Mesenteric fat pad (tissue), 1 donor: ENCODE measurements at places on chromosomes 5 and 9. TPM values are rescaled to one million over a fixed set of nuclear protein-coding genes. Genes with fewer than 3 reads are reported as not detected.
A peak's percentile ranks its signal among the peaks of the same experiment; 100 is the strongest.

DNA sequence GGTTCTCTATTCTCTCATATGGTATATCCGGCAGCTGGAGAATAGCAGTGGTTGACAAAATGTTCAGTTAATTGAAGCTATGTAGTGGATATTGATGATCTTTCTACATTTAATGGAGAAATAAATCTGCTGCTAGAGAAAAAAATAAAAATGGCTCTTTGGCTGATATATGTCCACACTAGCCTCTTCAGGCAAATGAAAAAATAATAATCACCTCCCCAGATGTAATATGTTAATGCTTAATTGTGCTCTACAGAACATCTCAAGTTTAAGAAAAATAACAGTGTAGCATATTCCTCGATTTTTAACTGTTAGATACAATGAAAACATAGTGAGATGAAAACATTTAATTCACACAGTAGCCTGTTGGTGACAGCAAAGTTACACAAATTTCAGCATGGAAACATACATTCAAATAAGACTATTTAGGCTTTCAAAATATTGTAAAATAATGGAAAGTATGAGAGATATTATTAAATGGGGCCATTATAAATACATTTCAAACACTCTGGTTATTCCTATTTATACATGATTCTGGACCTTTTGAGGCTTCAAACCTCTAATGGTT is 543.0 kb downstream of the MAT2B start:
- DNase-seq, result no peak

DNA sequence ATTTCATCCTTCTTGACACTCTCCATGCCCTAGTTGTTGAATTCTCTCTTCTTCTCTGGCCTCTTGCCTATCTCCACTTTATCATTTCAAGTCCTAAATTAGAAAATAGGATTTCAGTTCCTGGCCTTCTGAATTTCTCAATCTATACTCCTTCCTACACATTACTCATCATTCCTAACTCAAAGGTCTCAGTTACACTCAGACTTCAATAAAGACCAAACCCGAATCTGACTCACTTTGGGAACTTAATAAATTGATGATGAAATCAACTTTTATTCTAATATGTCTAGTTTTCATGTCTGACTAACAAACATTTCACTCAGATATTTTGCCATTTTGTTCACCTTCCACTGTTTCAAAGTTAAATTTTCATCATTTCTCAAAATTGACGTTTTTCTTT is 113.6 kb upstream of the TSLP start:
- DNase-seq, result no peak

DNA sequence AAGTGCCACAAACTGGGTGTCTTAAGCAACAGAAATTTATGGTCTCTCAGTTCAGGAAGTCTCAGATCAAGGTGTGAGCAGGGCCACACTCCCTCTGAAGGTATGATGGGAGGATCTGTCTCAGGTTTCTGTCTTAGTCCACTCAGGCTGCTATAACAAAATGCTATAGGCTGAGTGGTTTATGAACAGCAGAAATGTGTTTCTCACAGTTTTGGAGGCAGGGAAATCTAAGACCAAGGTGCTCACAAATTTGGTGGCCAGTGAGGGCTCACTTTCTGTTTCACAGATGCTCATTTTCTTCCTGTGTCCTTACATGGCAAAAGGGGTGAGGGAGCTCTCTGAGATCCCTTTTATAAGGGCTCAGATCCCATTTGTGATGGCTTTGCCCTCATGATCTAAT is 281.4 kb downstream of the CWC27 start:
- DNase-seq, result no peak

GRCh38 chr5:142627383-142628217 is 58.3 kb downstream of the FGF1 start:
- no peak for DNase-seq

- no peak for DNase-seq
Measured at GRCh38 chr9:131667576-131667975, 72.3 kb downstream of the RAPGEF1 start.

- no peak for DNase-seq
Measured at GRCh38 chr5:151233616-151234085, 9.8 kb upstream of the CCDC69 start.

DNA sequence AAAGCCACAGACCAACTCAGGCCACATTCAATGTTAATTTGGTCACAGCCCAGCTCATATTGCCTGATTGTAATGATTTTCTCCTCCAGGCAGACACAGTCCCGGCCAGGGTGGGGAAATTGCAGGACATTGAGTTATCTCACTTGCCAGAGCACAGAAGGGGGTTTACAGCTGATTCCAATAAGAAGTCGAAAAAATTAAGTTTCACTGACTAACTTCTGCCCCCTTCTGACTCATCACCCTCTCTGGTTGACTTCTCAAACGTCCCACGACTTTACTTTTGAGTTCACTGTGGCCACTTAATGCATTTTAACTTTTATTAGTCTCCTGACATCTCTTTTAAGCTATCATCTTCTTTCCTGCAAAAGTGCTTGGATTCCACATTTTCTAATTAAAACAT is 321.4 kb upstream of the WWC1 start:
- DNase-seq, result no peak

GRCh38 chr5:172380987-172381643 is 73.2 kb downstream of the SH3PXD2B start:
- DNase-seq, result peak; percentile 89

- DNase-seq, result no peak
Measured at GRCh38 chr9:135907006-135907430, 328 bp downstream of the CAMSAP1 start.

DNA sequence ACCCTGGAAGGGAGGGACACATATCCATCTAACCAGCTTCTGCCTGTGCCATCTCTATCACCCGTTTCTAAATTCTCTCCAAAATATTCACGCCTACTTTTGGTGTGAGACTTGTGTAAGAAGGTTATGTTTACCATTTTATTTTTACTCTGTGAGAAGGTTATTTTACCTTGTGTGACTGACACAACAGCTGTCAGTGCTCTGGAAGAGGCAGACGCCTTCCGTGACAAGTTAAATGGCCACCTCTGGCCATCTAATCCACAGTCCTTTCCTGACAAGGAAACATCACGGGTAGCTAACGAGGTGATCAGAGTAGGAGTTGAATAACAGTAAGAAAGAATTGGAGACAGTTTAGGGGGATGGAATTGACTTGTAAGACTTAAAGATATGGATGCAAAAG is 443.8 kb upstream of the PIK3R1 start:
- no peak for DNase-seq

GRCh38 chr5:10017786-10018185 is 231.9 kb downstream of the ATPSCKMT start:
- no peak for DNase-seq

GRCh38 chr5:161176221-161176620 is 324.2 kb upstream of the ATP10B start:
- DNase-seq, result no peak

DNA sequence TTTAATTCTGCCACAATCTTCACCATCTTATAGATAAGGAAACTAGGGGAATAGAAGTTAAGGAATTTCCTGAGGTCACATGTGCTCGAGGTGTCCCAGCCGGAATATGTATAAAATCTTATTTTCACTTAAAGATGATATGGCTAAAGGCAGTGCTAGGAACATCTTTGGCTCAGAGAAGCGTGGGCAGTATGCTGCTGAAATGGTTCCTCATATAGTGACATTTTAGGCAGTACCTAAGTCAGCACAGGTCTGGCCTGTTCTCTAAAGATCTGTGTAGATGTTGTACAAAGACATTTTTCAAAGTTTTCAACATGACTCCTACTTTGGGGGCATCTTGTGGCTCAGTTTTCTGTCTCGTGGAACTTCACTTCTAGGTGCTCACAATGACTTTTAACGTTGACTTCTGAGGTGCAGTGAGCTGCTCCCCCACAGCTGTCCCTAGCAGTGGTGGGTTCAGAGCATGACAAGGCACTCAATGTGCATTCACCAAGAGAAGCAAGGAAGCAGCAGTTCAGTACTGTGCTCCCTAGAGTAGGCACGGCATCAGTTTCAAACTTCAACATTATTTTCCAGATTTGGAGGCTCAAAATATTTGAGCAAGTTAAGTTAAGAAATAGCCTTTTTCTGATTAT is 40.3 kb downstream of the TNFAIP8 start:
- no peak for DNase-seq

DNA sequence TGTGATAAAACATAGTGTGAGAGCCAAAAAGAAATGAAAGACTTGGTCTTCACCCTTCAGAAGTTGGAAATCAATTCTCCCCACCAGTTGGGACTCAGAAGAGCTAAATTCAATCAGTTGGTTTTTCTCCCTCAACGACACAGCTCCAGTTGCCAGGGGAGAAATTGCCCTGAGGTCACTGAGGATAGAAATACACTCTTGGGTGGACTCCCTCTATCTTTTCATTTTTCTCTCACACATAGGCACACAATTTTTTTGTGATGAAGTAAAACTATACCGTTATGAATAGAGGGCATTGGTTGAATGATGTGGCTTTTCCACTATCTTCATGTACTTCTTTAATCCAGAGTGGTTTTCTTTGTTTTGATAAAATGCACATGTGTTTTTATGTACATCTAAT is 80.2 kb downstream of the ZNF366 start:
- no peak for DNase-seq

- no peak for DNase-seq
Measured at GRCh38 chr5:45264447-45264846, 431.7 kb downstream of the HCN1 start.

- DNase-seq, result no peak
Measured at GRCh38 chr9:128145536-128145935, 3.7 kb upstream of the LCN2 start.

DNA sequence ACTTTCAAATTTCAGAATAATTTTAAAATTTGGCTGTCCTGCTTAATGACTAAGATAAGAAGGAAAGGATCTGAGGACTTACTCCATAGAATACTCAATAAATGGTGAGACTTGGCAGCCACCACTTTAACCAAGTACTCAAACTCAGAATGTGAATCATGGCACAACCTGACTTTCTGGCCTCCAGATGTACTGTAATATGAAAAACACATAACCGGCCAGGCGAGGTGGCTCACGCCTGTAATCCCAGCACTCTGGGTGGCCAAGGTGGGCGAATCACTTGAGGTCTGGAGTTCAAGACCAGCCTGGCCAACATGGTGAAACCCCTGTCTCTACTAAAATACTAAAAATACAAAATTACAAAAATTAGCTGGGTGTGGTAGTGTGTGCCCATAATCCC is 10.0 kb upstream of the MARCHF6 start:
- DNase-seq, result no peak

DNA sequence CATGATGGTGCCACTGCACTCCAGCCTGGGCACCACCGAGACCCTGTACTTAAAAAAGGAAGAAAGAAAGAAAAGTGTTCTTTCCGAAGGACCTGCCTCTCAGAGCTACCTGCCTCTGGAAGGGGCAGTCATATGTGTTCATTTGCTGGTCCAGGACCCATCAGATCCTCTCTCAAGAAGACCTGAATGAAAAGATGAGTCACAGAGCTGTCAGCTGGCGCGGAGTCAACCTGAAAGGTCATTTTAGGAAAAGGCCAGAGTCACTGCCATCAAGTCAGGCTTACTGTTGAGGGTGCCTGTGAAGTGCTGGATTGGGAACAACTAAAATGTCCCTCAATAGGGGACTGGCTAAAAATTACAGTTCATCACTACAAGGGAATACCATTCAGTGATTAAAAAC is 14.9 kb upstream of the HRH2 start:
- DNase-seq, result no peak

GRCh38 chr9:111056538-111056937 is 18.3 kb upstream of the LPAR1 start:
- no peak for DNase-seq

GRCh38 chr5:40258222-40258621 is 421.5 kb upstream of the PTGER4 start:
- DNase-seq, result no peak

GRCh38 chr5:92402045-92402444 is 1018.9 kb upstream of the ARRDC3 start:
- DNase-seq, result no peak

- DNase-seq, result no peak
Measured at GRCh38 chr9:90301277-90301653, 341.4 kb downstream of the DIRAS2 start.

DNA sequence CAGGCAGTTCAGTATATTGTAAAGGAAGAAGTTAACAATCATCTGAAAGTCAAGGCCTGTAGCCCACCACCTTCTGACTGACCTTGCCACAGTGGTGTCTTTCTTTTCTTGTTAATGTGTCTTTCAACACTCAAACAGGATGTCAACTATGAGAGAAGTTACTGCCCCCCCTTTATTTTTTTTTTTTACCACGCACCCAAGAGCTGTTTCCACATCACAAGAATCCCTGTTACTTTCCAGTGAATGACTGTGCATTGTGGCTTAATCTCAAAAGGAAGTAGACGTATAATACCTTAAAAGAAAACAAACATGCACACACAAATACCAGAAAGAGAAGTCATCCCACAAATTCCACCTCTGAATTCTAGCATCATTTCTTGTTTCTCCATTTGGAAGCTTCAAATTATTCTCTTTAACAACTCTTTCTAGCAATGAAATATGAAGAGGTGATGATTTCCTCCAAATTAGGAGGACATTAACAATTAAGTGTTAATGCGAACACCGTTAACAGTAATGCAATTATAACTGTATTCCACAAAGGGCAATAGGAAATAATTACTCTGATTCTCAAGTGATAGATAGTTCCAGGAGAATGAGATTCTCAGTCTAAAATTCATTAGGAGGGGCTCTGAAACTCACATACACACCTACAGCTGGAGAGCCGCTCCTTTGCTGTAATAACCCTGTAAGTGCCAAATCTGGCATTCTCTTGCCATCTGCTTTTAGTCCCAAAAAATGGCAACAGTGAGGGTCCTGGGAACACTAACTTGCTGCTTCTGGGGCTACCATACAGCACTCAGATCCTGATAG is 201.0 kb downstream of the EFNA5 start:
- DNase-seq, result no peak

Gene DNAH5
- total RNA-seq, result 0.35 TPM

Gene C9orf72
- total RNA-seq, result 24.6 TPM

Gene ANKRD18A
- not detected for total RNA-seq

Gene SLC28A3
- 0.10 TPM for total RNA-seq

Gene SUSD1
- total RNA-seq, result 18.9 TPM

Gene SAXO1
- not detected for total RNA-seq

Gene CER1
- total RNA-seq, result not detected

Gene PCDHA4
- 0.32 TPM for total RNA-seq

Gene CACFD1
- total RNA-seq, result 9.3 TPM

Gene CDKN2A
- total RNA-seq, result 4.2 TPM

Gene SVEP1
- total RNA-seq, result 359 TPM

Gene ADAMTSL1
- total RNA-seq, result 3.4 TPM

Gene ACSL6
- total RNA-seq, result 0.35 TPM

Gene GTF3C4
- total RNA-seq, result 9.5 TPM

Gene IL3
- not detected for total RNA-seq

Gene PTGR1
- 53.0 TPM for total RNA-seq

Gene LOX
- 46.3 TPM for total RNA-seq

Gene MEIKIN
- total RNA-seq, result 1.0 TPM

Gene ATP10B
- total RNA-seq, result 0.42 TPM
